Upper lobe of right lung (tissue), 1 donor: ENCODE measurements at places on chromosomes 2 and 18.
A peak's percentile ranks its signal among the peaks of the same experiment; 100 is the strongest.

GRCh38 chr2:37797081-37797480, 125.6 kb upstream of the CDC42EP3 start:
- DNase-seq = no peak

DNA sequence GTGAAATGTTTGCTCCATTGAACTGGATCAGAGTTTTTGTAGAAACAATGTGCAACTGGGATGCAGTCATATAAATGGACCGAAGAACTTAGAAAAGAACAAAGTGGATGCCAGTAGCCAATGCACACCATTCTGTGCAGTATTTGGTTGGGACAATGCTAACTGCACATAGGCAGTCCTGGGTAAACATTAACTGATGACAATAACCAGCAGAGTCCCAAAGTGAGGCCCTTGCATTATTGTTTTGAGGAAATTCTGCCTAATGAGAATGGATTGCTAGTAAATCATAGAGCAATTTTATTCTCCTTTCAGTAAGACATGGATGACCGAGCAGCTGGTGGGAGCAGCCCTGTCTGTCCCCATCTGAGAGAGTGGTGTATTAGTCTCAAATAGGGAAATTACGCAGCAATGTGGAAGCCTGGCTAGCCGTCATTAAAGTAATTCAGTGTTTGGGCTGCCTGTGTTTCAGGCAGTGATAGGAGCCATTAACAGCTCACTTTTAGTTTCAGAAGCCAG, 94.9 kb downstream of the KCTD1 start:
- DNase-seq = no peak

- no peak for DNase-seq
These were observed 33.9 kb upstream of the EPAS1 start for GRCh38 chr2:46263347-46263746.

DNA sequence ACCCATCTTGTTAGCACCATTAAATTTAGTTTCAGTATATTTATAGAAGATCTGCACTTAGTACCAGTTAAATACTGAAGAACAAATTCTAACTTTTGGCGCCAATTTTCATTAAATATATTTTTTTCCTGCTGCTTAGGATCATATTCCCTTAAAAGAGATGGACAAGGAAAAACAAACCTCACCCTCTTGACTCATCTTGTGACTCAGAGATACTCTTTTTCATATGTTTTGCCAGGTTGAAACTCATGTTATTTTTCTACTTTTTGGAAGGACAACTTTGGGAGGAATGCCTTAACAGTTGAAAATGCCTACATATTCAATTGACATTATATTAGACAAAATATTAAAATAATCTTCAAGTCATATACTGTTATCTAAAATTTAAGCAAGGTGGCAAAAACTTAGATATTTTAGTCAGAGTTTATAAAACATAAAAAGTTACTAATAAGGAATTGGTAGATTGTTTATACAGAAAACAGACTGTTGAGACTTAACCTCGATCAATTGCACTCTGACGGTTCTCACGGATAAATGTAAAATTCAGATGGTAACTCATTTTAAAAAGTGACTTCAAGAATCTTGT, 36.2 kb downstream of the PNO1 start:
- no peak for DNase-seq

DNA sequence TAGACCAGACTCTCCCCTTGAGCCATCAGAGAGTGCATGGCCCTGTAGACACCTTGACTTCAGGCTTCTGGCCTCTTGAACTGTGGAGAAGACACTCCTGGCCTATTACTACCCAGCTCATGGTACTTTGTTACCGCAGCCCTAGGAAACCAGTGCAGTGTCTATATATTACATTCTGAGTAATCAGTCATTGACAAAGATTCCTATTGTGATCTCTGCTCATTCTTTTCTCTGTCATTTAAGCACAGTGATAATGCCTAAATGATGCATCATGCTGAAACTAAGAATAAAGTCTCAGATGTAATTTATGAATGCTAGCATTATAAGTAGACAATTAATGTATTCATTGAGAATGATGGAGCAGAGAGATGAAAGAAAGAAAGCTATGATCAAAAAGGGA, 603.5 kb downstream of the SOCS6 start:
- DNase-seq = no peak

DNA sequence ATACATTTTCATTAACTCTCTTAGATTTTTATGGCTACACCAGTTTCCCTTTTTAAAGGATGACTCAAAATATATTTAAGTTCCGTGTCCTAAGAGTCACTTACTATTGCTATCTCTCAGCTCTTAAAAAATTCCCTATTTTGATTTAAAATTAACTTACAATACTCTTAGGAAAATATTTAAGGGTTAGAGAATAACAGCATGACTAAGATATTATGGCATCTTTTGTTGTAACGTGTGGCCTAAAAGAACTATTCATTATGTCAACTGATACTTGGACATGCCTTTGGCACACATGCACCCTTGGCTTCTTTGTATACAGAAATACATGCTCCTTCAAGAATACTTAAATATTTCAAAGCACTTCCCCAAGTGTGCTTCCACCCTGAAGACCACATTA, 42.3 kb downstream of the SCN3A start:
- no peak for DNase-seq

GRCh38 chr2:62306751-62307468, 111.0 kb downstream of the B3GNT2 start:
- DNase-seq = no peak

GRCh38 chr18:56515522-56515921, 122.9 kb downstream of the TXNL1 start:
- DNase-seq = no peak

GRCh38 chr18:79662034-79662433, 17.6 kb upstream of the CTDP1 start:
- no peak for DNase-seq

DNA sequence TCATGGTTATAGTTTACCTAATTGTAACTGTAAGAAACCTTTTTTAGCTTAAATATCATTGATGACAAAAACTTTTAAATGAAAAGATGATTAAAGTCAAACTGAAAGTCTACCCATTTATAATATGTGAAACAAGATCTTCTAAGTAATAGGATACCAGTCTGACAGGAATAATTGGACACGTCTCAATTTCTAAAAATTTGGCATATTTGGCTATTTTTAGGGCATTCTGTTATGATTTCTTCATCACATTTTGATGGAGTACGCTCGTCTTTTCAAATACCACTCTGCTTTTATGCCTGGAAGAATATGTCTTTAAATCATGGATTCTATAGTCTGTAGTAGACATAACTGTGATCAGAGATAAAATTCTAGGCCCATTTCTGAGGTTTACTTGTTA, 1.3 kb downstream of the R3HDM1 start:
- DNase-seq = no peak

DNA sequence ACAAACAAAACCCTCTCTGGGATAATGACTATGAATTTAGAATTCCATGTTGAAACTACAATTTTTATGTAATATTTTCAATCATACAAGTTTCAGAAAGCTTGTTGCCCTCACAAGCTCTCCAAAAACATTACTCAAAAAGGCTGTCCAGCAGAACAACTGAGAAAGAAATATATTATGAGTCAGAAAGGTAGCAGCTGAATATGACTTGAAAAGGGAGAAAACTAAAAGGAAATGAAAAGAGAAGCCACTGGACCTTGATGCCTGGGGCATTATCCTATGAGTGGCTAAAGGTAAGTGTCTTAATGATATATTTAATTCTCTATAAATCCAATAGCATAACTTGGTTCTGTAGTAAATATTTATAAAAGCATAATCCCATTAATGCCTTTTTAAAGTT, 61.8 kb downstream of the NXPH2 start:
- no peak for DNase-seq

- peak; percentile 63 for DNase-seq
These were observed at the start of gene ECEL1 for GRCh38 chr2:232487385-232488096. Gene ECEL1, minus strand, starts transcription at chr2:232487834. Its CDS starts 1,181 bp downstream, at chr2:232486653.

DNA sequence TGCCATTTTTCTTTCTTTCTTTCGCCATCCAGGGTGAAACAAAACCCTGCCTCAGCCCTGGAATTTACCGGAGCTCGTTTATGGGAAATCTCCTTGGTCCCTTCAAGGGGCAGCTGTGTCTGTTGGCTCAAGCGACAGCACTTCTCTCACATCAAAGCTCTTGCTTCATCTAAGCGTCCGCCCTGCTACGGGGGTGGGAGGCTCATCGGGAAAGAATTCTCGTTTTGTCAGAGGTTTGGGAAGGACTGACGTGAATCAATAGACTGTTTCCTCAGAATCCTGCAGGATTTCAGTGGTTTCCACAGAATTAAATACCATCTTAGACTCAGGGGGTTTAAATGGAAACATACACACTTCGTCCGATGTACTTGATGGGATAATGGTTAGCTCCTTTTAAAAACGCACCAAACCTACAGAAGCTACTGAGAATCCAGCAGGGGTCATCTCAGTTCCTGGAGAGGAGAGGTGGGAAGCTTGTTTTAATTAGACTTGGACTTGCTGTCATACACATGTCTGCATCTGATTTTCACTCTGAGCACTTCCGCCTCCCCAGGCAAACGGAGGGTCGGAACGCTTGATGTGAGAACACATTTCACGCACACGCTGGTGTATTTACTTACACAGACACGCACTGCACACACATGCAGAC, 91.6 kb downstream of the ASB1 start:
- no peak for DNase-seq

GRCh38 chr2:216431531-216431856, 19.2 kb downstream of the SMARCAL1 start:
- DNase-seq = no peak

DNA sequence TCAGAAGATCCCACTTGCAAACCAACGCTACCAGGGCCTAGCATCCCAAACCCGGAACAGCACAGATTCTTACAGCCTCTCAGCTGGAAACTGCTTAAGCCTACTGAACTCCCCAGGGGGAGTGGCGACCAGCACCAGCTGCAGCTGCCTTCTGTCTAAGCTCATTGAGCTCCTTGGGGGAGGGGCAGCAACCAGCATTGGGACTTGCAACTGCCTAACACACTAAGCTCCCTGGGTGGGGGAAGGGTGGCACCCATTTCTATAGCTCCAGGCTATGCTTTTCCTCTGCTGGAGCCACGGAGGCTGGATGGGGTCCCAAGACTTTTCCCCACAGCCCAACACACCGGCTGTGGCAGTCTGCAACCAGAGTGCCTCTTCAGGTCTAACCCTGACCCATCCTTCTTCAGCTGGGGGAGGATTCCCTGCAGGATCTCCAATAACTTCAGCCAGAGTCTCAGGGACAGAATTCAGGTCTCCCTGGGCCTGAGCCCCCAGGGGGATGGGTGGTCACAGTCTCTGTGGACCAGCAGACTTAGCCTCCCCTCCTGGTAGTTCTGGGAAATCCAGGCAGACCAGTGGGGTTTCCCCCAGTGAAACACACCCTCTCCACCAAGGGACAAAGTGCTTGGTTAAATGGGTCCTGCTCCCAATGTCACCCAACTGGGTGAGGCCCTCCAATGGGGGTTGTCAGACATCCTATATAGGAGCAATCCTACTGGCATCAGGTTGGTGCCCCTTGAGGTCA, 45.9 kb upstream of the ITGA4 start:
- DNase-seq = no peak

GRCh38 chr18:6059551-6059950, 164.2 kb upstream of the TMEM200C start:
- DNase-seq = no peak

- DNase-seq = no peak
These were observed 244.3 kb downstream of the FAM210A start for GRCh38 chr18:13481820-13482617.

- DNase-seq = no peak
These were observed 499.2 kb upstream of the FAM98A start for GRCh38 chr2:34098256-34098655.

DNA sequence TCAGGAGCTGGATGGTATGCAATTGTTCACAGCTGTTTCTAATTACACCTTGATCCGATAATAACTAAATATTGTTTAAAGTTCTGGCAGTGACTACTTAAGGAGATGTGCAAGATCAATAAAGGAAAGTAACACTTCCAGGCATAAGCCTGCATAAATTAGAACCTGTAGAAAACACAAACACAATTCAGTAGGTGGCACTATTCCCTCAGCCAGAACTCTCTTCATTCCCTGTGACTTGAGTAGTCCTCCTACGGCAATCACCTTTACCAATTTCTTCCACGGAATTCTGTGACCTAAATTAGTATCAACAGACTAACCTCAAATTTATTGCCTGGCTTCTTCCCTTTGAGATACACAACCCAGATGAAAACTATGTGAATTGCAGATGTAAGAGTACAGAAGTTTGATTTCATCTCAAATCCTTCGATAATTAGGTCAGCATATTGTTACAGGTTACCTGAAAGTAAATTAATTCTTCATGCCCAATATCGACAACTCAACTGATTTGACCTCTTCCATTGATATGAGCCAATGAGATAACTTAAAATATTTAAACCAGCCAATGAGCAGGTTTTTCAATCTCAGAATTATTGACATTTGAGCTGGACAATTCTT, 137.8 kb downstream of the PID1 start:
- DNase-seq = no peak
